ENCODE measurements at places on chromosomes 1 and 21. TPM values are rescaled to one million over a fixed set of nuclear protein-coding genes. Genes with fewer than 3 reads are reported as not detected.
A peak's percentile ranks its signal among the peaks of the same experiment; 100 is the strongest.

- no peaks in the 10 kb centered on the region for H3K36me3 ChIP-seq
- no peaks in the 10 kb centered on the region for H3K27me3 ChIP-seq
- DNase-seq = no peak
- no peak overlapping the region for H3K27ac ChIP-seq
- H3K4me1 ChIP-seq = peaks cover 4% of the 10 kb centered on the region
Observed at GRCh38 chr21:39317134-39318090, 4.0 kb upstream of the BRWD1 start.

DNA sequence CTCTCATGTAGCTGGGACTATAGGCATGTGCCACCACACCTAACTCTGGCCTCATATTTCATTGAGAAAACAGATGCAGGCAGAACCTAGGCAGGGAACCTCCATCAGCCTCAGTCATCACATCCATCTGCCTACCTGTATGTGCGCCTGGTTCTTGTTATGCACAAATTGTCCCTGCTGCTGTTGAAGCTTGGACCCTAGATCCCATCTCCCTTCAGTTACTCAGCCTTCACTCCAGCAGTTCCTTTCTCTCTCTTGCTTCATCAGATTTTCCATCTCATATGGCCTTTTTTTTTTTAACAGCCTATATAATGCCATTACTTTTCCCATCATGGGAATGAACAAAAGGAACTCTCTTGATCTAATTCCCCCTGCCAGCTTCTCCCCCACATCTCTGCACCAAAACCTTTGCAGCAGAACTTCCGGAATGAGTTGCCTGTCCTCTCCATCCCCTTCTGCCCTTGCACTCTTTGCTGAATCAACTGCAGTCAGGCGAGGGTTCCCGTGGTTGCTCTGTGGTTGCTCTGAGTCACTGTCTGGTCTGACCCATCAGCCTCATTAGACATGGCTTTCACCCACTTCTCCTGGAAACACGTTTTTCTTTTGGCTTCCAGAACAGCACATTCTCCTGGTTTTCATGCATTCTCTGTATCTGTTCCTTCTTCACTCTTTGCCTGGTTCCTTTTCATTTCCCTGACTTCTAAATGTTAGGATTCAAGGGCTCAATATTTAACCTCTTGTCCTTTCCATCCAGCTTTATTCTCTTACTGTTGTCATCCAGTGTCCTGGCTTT lies 41.5 kb downstream of the UBE4B start:
- no peaks in the 10 kb centered on the region for H3K27me3 ChIP-seq
- 0 out of 2 replicates have a peak overlapping the region, but pooled peaks have one; percentile 32 for H3K27ac ChIP-seq
- H3K4me1 ChIP-seq = no peaks in the 10 kb centered on the region

DNA sequence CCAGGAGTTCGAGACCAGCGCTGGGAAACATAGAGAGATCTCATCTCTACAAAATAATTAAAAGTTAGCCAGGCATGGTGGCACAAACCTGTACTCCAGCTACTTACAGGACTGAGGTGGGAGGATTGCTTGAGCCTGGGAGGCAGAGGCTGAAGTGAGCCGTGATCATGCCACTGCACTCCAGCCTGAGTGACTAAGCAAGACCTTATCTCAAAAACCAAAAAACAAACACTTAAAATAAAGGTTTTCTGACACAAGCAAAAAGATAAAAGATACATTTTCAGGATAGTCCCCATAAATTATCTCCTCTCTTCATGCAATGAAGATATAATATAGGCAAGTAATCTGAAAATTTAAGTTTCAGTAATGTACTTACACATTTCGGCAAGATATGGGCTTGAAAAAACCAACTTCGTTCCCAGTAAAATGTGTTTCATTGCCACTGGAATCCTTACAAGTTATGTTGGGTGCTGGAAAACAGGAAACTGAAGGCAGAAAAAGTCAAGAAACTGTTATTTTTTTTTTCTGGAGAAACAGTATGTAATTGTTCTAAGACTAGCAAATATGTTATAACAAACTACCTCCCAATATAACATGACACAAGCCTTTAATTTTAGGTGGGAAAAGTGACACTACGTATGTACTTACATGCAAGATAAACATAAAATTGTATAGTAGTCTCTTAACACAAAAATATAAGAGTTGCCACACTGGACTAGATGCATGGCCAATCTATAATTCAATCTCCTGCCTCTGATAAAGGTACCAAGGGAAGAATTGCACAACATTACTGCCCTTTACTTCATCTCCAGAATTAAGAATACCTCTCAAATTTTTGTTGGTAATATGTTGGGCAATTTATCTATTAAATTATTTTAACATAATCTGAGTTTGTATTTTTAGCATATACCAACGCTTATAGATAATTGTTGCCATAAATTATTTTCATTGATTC lies 15.7 kb downstream of the TM2D1 start:
- no peaks in the 10 kb centered on the region for H3K27me3 ChIP-seq
- DNase-seq = no peak
- H3K27ac ChIP-seq = no peak overlapping the region
- H3K4me3 ChIP-seq = no peak overlapping the region
- H3K4me1 ChIP-seq = no peaks in the 10 kb centered on the region
- H3K36me3 ChIP-seq = peaks cover 6% of the 10 kb centered on the region

DNA sequence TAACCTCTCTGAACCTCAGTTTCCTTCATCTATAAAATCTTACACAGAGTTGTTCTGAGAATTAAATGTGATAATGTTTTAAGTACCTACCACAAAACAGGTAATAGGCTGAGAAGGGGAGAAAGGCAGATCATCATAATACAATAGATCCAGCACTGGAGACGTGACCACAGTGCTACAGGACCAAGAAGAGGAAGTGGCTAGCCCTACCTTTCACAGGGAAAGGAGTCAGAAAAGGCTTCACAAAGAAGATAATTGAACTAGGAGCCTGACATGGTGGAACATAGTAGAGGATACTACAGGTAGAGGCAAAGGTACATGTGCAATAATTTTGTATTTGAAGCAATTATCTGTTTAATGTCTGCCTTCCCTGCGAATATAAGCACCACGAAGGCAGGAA lies 45.1 kb downstream of the ERI3 start:
- no peak overlapping the region for H3K27ac ChIP-seq
- H3K4me3 ChIP-seq = no peak overlapping the region
- no peak for DNase-seq
- H3K4me1 ChIP-seq = peaks cover 7% of the 10 kb centered on the region
- H3K36me3 ChIP-seq = peaks cover 14% of the 10 kb centered on the region
- no peaks in the 10 kb centered on the region for H3K27me3 ChIP-seq

GRCh38 chr1:30787856-30788495 lies 30.4 kb upstream of the LAPTM5 start:
- peaks cover 6% of the 10 kb centered on the region for H3K4me1 ChIP-seq
- H3K4me3 ChIP-seq = no peak overlapping the region
- no peaks in the 10 kb centered on the region for H3K27me3 ChIP-seq
- H3K27ac ChIP-seq = no peak overlapping the region

DNA sequence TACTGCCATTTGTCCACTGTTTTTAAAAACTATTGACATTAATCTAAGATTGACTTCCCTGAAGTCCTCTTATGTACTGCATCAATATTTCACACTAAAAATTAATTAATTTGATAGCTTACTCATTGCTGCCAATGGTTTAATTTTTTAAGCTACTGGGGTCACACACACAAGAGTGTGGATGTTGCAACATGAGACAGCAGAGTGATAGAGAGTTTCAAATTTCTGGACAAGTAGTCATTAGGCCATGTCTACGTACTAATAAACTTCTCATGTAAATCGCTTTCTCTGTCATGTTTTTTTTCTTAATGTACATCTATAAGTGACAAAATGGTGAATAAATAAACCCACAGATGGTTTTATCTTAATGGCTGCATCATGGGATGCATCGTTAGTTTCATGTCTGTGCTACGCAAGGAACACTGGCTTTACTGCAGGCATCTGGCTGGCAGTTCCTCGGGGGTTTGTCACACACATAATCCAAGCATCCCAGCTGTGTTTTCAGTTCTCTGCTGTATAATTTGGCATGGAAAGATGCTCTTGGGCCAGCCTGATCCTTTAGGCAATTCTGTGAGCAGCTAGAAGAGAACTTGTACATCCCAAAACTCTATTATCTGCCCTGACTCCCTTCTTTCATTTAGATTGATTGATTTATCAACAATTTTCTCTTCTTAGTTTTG lies 16.4 kb upstream of the CHODL start:
- no peaks in the 10 kb centered on the region for H3K4me1 ChIP-seq
- no peaks in the 10 kb centered on the region for H3K36me3 ChIP-seq
- no peak for DNase-seq
- H3K4me3 ChIP-seq = no peak overlapping the region

- no peak for DNase-seq
- H3K27me3 ChIP-seq = no peaks in the 10 kb centered on the region
- no peaks in the 10 kb centered on the region for H3K36me3 ChIP-seq
- no peak overlapping the region for H3K4me3 ChIP-seq
Observed at GRCh38 chr1:177798614-177799013, 171.2 kb downstream of the SEC16B start.

DNA sequence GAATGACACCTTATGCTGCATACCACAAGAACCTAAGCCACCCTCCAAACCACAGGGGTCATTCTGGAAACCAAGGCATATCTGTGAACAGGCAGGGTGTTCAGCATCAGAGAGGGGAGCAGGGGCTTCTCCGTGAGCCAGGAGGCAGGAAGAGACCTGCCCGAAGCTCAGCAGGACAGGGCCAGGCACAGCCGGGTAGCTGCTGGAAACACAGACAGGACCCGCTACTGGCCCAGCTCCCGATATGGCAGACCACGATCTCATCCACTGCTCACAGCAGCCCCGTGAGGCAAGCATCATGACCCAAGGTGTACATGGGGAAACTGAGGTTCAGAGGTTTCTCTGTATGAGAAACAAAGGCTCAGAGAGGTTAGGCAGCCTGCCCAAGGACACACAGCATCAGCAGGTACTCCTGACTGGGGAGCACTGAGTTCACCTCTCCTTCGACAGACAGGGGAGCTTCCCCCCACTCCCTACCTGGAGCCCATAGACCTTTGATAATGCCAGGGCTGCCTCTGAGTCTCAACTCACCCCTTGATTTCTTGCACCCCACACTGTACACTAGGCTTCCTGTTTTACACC lies 317.7 kb downstream of the MATN1 start:
- H3K27ac ChIP-seq = no peak overlapping the region
- DNase-seq = no peak
- H3K4me3 ChIP-seq = no peak overlapping the region
- H3K27me3 ChIP-seq = no peaks in the 10 kb centered on the region

GRCh38 chr1:221925947-221926346 lies 184.1 kb upstream of the DUSP10 start:
- H3K36me3 ChIP-seq = no peaks in the 10 kb centered on the region
- H3K27ac ChIP-seq = no peak overlapping the region
- H3K4me1 ChIP-seq = no peaks in the 10 kb centered on the region
- no peak overlapping the region for H3K4me3 ChIP-seq

- H3K27ac ChIP-seq = no peak overlapping the region
- H3K36me3 ChIP-seq = no peaks in the 10 kb centered on the region
- H3K27me3 ChIP-seq = no peaks in the 10 kb centered on the region
- DNase-seq = no peak
- no peaks in the 10 kb centered on the region for H3K4me1 ChIP-seq
- H3K4me3 ChIP-seq = no peak overlapping the region
Observed at GRCh38 chr1:116287341-116288200, 85.5 kb upstream of the ATP1A1 start.

GRCh38 chr1:40041466-40041838 lies 923 bp downstream of the CAP1 start:
- peak overlapping the region; percentile 96 for H3K4me3 ChIP-seq
- H3K27ac ChIP-seq = peak overlapping the region; percentile 73
- no peak for DNase-seq
- H3K4me1 ChIP-seq = peaks cover 13% of the 10 kb centered on the region
- no peaks in the 10 kb centered on the region for H3K27me3 ChIP-seq

- H3K4me1 ChIP-seq = peaks cover 32% of the 10 kb centered on the region
- H3K36me3 ChIP-seq = no peaks in the 10 kb centered on the region
- H3K27me3 ChIP-seq = no peaks in the 10 kb centered on the region
- H3K27ac ChIP-seq = peak overlapping the region; percentile 92
- peak overlapping the region; percentile 51 for H3K4me3 ChIP-seq
Observed at GRCh38 chr1:91501523-91501851, 836 bp downstream of the CDC7 start.

DNA sequence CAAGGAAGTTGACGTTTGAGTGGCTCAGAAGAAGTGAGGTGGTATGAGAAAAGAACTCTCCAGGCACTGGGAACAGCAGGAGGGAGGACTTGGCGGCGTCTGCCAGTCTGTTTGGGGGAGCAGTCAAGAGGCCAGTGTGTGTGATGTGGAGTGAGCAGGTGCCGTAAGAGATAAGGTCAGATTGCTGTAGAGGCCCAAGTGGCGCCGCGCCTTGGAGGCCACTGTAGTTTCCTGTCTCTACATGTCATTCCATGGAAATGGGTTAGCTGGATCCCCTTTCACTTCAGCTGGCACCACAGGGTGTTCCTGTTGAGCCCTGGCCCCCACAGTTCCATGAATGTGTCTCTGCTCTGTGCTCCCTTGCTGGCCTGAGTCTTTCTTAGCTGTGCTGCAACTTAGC lies 35.5 kb upstream of the PTPRF start:
- H3K4me1 ChIP-seq = peaks cover 12% of the 10 kb centered on the region
- H3K27ac ChIP-seq = no peak overlapping the region
- H3K27me3 ChIP-seq = no peaks in the 10 kb centered on the region
- H3K4me3 ChIP-seq = no peak overlapping the region
- peak; percentile 34 for DNase-seq

DNA sequence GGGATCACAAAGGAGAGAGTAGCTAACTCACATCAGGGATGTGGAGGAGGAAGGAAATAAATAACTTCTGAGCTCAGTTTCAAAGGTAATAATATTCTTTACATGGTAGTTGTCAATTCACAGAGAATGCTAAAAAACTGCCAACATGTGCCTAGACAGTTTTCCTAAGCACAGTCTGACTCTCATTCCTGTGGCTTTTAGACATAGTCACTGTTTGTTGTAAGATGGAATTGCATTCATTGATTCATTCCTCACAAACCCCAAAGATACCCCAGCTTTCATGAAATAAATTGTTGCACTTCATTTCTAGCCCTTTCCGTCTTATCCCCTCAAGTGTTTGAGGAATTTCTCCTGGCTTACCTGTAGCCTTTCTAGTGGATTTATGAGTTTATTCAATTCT lies 263.9 kb downstream of the NTNG1 start:
- no peak overlapping the region for H3K27ac ChIP-seq
- no peaks in the 10 kb centered on the region for H3K27me3 ChIP-seq

ZNF593OS gene
- total RNA-seq = not detected

P3H1 gene
- 67.1 TPM for total RNA-seq

NCF2 gene
- total RNA-seq = not detected

CLEC20A gene
- total RNA-seq = not detected

DISC1 gene
- 6.5 TPM for total RNA-seq

UBL4B gene
- not detected for total RNA-seq

SH2D2A gene
- total RNA-seq = 3.4 TPM

CYP4A22 gene
- total RNA-seq = not detected

HENMT1 gene
- 7.0 TPM for total RNA-seq

All from GM23338 (cell line).